ENCODE measurements at places on chromosomes 4 and X.

GRCh38 chr4:21469438-21470300, 478.9 kb downstream of the KCNIP4 start:
- peak; percentile 40 for DNase-seq

DNA sequence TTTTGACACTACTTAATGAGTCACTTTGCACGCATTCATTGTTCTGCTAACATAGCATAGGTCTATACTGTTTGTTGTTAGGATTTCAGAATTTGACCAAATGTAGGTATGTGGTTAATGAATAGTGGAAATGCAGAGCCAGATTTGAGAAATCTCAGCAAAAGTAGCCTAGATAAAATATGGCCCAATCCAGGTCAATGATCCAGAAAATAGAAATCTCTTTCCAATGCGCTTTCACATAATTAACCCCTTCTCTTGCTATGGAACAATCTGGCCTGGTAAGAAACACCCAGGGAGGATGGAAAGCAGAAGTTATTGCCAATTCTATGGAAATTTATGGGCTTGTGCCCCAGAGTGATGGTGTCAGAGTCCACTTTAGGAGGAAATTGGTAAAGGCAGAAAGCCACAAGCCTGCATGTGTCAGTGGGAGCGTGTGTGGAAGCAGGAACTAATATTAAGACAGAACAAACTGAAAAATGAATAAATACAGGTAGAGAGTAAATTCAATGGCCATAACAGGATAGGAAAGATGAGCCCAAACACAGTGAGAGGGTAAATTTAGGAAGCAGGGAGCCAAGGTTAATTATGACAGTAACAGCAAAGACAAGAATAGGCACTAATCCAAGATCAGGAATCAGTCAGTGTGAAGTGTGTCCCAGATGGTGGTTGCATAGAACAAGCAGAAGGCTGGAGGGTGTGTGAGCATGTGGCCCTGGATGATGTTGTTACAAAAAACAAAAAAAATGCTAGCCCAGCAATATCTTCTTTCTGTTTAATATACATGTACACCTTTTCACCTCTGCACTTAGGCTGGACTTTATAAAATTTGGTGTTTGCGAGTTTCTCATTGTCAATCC, 102.9 kb downstream of the SYTL5 start:
- no peak for DNase-seq

GRCh38 chr4:71549516-71550160, 210.8 kb downstream of the SLC4A4 start:
- no peak for DNase-seq

- DNase-seq = peak; percentile 32
Measured at GRCh38 chr4:67762086-67762485, 7.9 kb upstream of the GNRHR start.

GRCh38 chr4:6278801-6279197, 9.1 kb downstream of the WFS1 start:
- no peak for DNase-seq

- no peak for DNase-seq
Measured at GRCh38 chr4:27350161-27350560, 489.5 kb downstream of the STIM2 start.

GRCh38 chr4:138235419-138235952, 6.7 kb downstream of the SLC7A11 start:
- no peak for DNase-seq

GRCh38 chrX:1025413-1025812, 187.0 kb downstream of the CRLF2 start:
- DNase-seq = no peak

DNA sequence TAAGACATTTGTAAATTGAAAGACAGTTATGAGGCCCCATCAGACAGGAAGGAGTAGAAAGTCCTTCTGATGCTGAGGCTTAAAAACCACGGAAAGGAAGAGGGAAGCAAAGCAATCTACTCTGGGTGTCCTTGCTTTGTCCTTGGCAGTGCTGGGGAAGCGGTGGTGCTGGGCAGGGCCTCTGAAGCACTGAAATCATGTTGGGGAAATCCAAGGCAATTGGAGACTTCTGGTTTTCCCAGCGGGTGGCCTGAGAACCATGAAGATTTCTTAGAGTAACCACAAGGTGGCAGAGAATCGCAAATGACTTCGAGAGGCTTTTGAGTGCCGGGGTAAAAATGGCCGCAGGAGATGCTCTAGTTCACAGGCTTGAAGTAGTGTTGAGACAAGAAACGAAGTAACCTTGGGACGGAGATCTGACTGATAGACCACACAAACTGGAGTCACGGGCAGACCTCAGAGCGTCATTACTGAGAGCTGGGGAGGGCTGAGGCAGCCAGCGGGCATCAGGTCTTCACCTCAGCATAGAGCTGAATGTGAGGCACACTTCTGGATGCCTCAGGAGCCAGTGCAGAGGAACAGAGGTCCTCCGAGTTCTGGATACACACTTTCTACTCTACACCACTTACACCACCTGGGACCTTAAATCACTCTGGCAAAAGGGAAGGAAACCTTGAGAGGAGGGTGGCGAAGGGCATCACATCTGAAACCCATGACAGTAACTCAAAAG, 130.7 kb upstream of the GPRIN3 start:
- peak; percentile 13 for DNase-seq

DNA sequence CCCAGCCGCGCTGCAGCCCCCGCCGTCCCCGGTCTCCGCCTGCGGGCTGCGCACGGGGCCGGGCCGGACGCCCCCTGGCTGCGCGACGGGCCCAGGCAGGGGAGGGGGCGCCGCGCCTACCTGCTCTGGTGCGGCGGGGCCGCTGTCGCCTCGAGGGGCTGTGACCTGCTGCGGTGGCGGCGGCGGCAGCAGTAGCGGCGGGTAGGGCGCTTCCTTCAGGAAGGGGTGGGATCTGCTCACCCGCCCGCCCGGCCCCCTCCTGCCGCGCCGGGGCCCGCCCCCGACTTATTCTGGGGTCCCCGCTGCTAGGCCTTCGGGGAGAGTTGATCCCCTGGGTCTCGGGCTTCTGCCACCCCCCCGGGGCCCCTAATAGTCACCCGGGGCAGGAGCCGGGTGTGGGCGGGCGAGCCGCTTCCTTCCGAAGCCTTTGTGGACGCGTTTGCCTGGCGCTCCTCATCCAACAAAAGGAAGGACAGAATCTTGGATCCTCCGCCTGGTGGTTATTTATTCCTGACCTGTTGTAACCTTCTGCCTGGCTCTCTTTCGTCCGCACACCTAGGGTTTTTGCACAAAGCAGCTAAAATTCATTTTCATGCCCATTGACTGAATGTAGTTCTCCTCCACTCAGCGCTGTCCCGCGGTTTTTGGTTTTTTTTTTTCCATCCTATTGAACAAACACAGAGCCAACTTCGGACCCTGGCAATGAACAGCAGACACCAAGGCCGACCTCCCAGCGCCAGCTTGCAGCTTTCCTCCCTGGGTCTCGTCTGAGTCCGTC, at the start of gene TMEM150C:
Gene TMEM150C, minus strand, starts transcription at position 203 of the 778 bp plus-strand sequence. CDS start 57,331 bp downstream, outside the sequence.
- peak; percentile 28 for DNase-seq

GRCh38 chrX:97524997-97525396, 641.3 kb downstream of the RPA4 start:
- DNase-seq = no peak

DNA sequence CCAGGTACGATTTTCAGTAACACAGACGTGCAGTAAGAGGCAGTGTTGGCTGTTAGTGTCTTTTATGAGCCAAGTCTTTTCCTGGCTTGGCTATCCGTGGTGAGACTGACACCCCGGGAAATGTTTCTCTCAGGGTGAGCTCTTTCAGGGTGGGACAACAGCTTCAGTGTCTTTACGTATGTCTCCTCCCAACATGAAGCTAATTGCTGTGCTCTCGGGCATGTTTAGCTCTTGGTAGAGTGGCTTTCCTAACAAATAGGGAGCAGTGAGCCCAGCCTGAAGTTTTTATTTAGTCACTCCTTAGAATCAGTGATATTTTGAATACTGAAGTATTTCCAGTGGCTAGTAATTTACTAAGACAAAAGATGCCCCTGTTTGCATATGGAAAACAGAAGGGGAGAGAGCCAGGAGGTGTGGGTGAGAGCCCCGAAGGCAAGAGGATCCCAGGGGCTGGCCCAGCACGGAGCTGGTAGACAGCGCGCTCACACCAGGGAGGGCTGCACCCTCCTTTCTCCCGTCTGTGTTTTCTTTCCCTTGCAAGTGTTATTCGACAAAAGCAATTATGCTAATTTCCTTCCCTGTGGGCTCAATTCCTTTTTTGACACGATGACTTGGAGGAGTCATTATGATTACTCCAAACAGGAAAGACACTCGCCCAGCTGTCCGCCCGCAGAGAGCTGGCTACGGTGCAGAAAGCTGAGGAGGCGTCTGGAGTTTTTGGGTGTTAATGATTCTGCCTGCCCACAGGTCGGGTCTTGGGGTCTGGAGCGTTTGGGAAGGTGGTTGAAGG, 47.7 kb downstream of the PDGFRA start:
- no peak for DNase-seq

GRCh38 chrX:154441984-154442707, 1.8 kb upstream of the FAM50A start:
- no peak for DNase-seq

GRCh38 chr4:3407930-3408792, 33.6 kb upstream of the HGFAC start:
- DNase-seq = no peak

DNA sequence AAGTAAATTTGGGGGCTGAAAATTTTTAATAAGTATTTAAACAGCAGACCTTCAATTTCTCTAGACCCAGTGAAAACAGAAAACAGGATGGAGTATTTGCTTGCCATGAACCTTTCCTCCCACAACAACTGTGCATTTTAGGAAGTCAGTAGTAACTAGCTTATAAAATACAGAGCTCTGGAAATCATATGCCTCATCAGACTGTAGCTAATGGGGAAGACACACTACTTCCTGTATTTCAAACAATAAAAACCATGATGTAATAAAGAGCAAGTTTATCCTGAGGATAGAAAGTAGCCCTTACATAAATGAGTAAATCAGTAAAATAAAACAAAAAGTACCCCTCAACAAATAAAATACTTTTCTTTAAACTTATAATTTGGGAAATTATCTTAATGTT, 280.1 kb upstream of the ZFP42 start:
- DNase-seq = no peak

GRCh38 chr4:140289486-140289885, 84.0 kb upstream of the SCOC start:
- no peak for DNase-seq

- DNase-seq = no peak
Measured at GRCh38 chr4:175540151-175540550, 271.9 kb downstream of the GPM6A start.

DNA sequence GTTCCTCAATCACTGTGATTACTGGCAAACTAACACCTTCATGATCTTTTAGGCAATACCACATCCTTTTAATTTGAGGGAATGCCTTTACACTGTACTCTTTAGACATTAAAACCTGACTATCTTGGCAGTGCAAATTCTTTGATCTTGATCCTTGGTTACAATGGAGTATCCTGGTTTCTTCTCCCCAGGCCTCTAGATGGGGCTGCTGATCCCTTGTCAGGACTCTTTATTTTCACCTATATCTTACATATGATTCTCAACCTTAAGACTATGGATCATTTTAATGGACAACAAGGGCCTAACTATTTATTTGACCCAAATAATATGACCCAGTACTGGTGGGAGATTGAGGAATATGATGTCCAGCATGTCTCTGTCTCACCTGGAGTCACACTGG, 1005.5 kb upstream of the INTU start:
- no peak for DNase-seq

GRCh38 chrX:137482136-137482535, 83.8 kb upstream of the ZIC3 start:
- DNase-seq = no peak

DNA sequence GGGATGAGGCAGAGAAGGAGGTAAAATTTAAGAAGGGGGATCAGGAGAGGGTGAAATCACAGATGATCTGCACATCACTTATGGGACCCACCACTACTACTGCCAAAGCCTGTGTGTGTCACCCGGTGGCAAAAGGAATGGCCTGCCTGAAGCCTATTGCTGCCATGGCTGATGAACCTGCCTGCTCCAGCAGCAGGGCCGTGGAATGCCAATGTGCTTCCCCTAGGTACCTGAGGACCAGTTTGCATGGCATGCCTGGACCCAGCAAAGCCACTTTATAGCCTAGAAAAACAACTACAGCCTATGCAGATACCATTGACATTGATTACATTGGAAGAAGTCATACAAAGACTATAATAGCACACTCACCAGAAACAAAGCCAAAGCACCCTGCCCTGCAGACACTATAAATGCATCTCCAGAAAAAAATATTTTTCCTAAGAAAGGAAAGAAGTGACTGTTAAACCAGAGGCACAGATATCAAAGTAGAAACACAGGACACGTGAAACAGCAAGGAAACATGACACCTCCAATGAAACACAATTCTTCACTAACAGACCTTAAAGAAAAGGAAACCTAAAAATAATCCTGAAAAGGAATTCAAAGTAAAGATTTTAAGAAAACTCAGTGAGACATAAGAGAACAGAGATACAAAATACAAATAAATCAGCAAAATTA, 680.7 kb upstream of the GRID2 start:
- DNase-seq = no peak

DNA sequence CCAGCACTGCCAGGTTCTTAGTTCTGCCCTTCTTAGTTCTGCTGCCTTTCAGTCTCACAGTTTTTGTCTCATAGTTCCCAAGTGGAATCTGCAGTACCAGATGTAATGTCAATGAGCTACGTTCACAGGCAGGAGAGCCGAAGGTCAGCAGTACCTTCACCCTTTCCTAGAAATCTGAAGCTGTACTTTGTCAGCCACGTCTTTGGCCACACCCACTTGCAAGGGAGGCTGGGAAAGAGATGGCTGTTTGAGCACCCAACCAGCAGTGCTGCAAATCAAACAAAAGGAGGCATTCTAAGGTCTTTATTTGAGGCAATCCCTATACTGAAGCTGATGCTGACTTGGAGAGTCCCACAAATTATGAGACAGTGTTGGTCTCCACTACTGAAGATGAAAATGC, 199.1 kb upstream of the NPY2R start:
- no peak for DNase-seq

GRCh38 chr4:163895378-163896005, 401.0 kb downstream of the TMA16 start:
- DNase-seq = no peak

GRCh38 chr4:67048530-67048929, 496.8 kb downstream of the CENPC start:
- no peak for DNase-seq

- no peak for DNase-seq
Measured at GRCh38 chrX:118560489-118560888, 64.9 kb downstream of the DOCK11 start.

- DNase-seq = no peak
Measured at GRCh38 chr4:2276581-2277325, 14.8 kb upstream of the MXD4 start.

- no peak for DNase-seq
Measured at GRCh38 chr4:94947681-94948108, 189.9 kb downstream of the BMPR1B start.

Data from NCI-H2227 treated with DMSO at 0.1 percent for 48 hours (cell line).